ENCODE measurements at places on chromosomes 3 and 15.

DNA sequence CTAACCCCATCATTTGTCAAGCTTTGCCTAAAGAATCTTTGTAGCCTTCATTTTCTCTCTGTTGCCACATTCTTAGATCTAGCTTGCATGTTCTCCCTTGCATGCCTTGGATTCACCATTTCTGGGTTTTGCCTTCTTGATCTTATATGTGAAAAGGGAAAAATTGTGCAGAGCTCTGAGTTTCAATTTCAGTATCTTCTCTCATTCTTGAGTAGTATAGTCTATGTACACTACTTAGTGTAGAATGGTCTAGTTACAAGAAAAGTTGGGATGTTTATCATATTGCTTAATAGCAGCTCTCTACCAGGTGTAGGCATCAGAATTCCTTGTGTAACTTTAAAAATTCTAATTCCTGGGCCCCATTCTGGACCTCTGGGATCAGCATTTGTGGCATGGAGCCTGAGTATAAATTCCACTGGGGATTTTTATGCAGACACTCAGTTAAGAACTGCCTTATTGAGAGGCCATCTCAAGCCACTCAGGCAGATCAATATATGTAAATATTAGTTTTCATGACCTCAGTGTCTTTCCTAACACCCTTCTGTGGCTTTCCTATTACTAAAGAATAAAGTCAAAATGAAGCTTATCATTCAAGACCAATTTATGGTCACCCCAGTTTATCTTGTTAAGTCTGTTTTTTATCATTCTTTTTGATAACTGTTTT lies 23.4 kb downstream of the GTF2E1 start:
- no peak for DNase-seq

DNA sequence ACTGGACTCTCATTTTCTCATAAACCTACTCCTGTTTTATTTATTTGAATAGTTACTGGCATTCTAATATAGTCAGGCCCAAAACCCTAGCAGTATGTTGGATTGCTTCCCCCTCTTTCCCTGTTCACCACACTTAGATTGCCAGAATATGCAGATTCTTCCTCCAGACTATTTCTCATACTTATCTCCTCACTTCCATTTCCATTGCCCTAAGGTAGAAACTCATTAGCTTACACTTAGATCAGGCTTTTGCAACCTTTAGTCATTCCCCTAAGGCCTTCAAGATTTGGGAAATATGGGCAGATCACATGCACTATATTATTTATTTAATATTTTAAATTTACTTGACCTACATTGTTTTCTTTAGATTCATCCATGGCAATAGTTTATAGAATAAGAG lies 98.9 kb downstream of the MEIS2 start:
- no peak for DNase-seq

GRCh38 chr15:31302778-31303725 lies 23.6 kb upstream of the KLF13 start:
- DNase-seq = peak; percentile 71

DNA sequence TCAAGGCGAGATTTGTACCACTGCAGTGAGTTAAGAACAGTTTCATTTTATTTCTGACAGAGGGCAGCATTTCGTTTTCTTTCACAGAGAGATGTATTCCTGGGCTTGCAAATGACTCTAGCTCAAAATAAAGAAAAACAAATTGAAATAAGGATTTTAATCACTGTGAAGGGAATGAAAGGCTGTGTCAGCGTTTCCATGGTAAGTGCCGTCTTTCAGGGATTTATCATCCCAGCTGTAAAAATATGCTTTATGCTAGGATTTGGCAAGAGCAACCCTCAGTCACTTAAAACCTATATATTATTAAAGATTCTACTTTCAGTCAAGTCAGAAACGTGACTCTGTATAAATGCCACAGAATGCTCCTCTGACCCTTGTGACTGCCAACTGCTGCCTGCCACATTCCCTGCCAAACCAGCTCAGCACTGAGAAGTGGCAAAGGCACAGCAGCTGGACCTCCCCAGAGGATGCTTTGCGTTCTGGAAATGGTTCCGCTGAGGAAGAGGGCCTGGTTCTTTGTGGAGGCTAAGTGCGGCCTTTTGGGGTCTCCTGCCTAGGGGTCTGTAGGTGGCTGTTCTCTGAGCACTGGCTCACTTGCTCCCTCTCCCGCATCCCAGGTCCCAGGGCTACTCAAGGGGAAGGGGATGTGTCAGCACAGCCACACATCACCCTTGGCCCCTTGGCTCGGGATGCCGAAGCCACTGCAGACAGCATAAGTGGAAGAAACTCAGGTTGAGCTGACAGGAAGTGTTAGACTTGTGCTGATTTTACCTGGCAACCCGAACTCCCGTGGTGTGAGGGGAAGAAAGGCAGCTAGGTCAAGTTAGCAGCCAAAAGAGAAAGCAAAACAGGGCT lies 56.6 kb upstream of the POMGNT2 start:
- DNase-seq = peak; percentile 29

GRCh38 chr3:146136647-146137046 lies 24.3 kb downstream of the PLOD2 start:
- DNase-seq = no peak

DNA sequence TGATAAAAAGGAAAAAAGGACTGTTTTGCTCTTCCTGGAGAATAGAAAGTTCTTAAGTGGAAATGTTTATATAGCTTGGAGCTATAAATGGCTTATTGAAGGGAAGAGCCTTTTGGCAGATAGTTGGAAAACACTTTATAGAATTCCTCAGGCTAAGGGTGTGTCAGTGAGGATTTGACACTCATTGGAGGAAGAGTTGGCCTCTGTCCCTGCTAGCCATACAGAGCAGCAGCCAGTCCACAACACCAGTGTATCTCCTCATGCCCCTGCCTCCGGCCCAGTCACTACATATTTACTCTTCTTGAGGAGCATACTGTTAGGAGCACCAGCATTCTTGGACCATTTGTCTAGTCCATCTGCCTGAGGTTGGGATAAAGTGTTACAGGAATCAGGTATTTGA lies 36.2 kb downstream of the KLHL18 start:
- DNase-seq = no peak

DNA sequence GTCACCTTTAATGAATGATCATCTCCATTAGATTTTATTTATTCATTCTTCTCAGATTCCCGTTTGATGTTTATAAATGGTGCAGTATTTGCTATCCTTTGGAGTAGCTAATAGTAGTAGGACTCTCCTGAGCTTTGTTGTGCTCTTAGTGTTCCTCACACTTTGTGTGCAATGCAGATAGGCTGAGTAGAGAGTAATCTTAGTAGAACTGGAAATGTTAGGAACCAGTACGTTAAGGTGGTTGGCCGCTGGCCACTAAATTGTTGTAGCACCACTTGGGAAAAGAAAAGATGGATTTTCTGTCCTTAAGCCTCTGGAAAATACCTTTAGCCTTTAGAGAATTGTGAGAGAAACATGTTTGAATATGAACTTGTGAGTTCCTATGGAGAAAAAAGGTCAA lies 19.9 kb upstream of the EBLN2 start:
- DNase-seq = no peak

GRCh38 chr3:107644631-107645030 lies 121.9 kb downstream of the BBX start:
- no peak for DNase-seq

DNA sequence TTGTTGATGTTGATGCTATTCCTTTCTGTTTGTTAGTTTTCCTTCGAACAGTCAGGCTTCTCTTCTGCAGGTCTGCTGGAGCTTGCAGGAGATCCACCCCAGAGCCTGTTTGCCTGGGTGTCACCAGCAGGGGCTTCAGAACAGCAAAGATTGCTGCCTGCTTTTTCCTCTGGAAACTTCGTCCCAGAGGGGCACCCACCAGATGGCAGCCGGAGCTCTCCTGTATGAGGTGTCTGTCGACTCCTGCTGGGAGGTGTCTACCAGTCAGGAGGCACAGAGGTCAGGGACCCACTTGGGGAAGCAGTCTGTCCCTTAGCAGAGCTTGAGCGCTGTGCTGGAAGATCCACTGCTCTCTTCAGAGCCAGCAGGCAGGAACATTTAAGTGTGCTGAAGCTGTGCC lies 303.2 kb downstream of the ZIC1 start:
- no peak for DNase-seq

DNA sequence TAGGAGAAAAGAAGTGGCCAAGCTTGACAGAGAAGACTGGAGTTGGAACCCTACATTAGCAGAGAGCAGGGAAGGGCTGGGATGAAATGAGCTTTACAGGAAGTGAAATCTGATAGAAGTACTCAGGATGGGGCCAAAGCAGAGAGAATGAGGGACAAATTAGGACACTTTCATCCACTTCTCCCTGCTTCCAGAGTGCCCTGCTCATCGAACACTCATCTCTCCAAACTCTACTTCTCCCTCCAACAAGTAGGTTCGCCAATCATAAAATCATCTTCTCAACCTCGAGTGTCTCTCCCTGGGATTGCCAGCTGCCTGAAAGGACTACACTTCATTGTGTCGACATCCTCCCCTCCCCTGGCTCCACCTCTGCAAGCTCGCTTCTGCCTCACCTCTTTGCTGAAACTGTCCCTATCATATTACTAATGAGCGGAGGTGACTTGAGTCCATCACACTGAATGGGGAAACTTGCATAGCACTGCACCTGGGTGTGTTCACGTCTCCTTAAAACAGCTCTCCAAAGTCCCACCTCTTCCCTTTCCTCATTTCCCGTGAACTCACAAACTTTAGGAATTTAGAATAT lies 365.8 kb downstream of the FOXP1 start:
- no peak for DNase-seq

- peak; percentile 88 for DNase-seq
These were observed 560 bp downstream of the ST6GAL1 start for GRCh38 chr3:186930641-186931531.

Data from OCI-LY7 (cell line).